ENCODE measurements at places on chromosomes 16 and 17.

GRCh38 chr16:81429045-81429521, 15.5 kb upstream of the CMIP start:
- DNase-seq, result no peak

DNA sequence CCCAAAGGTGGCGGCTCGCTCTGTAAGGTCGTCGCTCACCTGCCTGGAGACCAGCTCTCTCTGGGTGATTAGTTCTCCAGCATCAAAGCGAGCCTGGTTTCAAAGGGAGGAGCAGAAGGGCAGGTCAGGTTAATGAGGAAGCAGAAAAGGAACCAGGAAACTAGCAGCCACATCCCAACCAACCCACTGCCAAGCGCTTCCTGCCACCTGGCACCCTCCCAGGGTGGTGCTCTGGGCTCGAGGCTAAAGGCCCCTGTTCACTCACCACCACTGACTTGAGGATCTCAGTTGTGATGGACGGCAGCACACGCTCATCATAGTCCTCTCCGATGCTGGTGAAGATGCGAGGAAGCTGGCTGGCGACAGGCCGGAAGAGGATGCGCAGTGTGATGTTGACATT, 5.6 kb downstream of the PHB1 start:
- no peak for DNase-seq

DNA sequence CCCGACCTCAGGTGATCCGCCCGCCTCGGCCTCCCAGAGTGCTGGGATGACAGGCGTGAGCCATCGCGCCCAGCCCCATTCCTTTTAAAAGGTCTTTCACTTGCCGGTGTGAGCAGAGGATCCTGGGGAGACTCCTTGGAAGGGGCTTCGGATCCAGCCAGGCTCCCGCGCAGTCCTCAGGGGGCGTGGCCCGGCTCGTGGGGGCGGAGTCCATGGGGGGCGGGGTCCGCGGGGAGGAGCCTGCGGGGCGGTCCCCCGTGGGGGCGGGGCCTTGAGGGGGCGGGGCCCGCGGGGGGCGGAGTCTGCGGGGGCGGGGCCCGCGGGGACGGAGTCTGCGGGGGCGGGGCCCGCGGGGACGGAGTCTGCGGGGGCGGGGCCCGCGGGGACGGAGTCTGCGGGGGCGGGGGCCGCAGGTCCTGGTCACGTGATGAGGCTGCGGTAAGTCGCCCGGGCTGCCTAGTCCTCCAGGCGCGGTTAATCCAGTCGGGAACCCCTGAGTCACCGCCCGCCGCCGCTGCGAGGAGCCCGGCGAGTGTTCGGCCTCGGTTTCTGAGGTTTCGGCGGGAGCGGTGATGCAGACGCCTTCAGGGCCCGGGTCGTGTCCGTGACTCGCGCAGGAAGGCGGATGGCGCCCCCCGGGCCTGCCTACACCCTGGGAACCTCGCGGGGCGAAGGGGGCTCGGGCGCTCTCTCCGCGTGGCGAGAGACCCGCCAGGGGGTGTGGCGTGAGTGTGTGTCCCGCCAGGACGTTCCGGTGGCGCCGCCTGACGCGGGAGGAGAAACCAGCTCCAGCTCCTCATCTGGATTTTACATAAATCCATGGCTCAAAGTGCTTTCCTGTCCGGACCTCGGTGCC, 23.6 kb upstream of the ABR start:
- DNase-seq, result no peak

DNA sequence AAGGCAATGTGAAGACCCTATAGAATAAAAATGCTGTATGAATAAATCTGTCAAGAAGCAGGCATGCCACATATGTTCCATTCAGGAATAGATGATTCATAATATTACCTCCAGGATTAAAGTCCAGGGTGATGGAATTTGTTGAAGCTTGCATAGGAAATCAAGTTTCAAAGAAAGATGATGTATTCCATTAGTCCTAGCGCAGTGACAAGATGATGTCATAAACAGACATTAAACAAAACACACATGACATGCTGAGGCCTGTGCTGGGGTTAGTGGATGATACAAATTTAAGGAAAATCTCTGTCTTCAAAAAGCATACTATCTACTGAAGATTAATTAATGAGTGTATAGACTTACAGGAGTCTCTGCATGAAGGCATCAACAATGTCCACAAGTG, 1025.2 kb downstream of the CDH11 start:
- DNase-seq, result no peak

DNA sequence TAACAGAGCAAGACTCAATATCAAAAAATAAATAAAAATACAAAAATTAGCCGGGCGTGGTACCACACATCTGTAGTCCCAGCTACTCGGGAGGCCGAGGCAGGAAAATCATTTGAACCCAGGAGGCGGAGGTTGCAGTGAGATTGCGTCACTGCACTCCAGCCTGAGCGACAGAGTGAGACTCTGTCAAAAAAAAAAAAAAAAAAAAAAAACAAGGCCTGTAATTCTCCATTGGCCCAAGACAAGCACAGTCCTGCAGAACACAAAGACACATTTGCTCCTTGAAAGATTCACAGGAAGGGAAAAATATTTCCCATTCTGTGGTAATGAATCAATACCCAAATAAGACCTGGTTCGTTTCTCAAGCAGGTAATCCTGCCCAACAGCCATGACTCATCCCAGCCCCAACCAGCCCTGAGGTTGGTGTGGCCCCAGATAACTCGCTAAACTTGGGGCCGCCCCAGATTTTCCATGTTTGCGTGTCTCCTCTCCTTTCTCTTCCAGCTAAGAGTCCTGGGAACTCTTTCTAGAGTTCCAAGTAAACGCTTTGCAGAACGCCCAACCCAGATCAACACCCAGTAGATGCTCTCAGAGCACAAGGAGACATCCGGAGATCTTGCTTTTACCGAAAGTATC, 40.3 kb upstream of the SNN start:
- no peak for DNase-seq

GRCh38 chr16:82881516-82881915, 254.7 kb downstream of the CDH13 start:
- DNase-seq, result no peak
